ENCODE measurements at places on chromosomes 12 and 14. TPM values are rescaled to one million over a fixed set of nuclear protein-coding genes. Genes with fewer than 3 reads are reported as not detected.

TSHR gene
- not detected for total RNA-seq

DNA sequence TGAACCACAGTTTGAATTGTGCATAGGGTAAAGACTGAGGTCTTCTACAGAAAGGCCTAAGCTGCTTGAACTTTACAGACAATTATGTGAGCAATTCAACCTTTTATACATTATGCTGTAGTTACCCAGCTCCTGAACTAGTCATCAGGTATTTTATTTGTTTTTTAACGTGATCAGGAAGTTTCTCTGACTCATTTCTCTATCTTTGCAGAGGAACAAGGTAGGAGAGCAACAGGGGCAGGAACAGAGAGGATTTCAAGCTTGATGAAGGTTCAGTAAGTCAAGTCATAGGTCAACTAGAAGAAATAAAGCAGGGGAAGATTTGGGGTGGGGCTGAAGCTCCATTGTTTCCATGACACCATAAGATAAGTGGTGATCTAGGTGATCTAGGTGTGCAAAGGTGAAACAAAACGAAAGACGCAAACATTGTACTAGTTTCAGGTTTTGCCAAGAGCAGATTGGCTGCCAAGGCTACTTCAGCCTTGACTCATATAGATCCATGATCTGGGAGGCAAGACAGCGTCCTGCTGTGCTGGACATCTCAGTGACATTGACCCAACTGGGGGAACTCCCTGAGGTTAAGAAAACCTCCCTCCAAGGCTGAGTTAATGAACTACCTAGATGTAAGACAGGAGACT lies 198.1 kb downstream of the DAD1 start:
- DNase-seq = no peak

GRCh38 chr14:79279645-79280597 lies 931.4 kb downstream of the DIO2 start:
- DNase-seq = no peak

KERA gene
- total RNA-seq = not detected

KRT77 gene
- not detected for total RNA-seq

DNA sequence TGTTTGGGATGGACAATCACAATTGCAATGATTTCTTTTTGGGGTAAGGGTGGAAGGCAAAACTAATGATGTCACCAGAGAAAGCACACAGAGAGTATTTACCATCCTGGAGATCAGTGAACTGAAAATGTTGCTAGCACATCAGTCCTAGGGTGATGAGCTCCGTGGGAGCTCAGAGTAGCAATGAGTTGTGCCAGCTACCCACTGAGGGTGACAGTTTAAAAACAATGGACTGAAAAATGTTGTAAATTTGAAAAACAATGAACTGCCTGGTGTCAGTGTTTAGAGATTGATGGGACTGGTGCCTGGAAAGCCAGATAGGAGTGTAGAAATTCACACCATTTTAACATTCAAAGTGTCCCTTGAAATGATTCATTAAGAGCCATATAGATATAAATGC lies 198.5 kb downstream of the ATP23 start:
- DNase-seq = no peak

- DNase-seq = no peak
Measured at GRCh38 chr12:77429426-77429825, 364.1 kb upstream of the E2F7 start.

- DNase-seq = no peak
Measured at GRCh38 chr12:114562654-114563053, 121.3 kb downstream of the TBX3 start.

- no peak for DNase-seq
Measured at GRCh38 chr12:68825569-68826217, 17.7 kb downstream of the MDM2 start.

GRCh38 chr12:44771485-44772021 lies 104.6 kb downstream of the NELL2 start:
- no peak for DNase-seq

DNA sequence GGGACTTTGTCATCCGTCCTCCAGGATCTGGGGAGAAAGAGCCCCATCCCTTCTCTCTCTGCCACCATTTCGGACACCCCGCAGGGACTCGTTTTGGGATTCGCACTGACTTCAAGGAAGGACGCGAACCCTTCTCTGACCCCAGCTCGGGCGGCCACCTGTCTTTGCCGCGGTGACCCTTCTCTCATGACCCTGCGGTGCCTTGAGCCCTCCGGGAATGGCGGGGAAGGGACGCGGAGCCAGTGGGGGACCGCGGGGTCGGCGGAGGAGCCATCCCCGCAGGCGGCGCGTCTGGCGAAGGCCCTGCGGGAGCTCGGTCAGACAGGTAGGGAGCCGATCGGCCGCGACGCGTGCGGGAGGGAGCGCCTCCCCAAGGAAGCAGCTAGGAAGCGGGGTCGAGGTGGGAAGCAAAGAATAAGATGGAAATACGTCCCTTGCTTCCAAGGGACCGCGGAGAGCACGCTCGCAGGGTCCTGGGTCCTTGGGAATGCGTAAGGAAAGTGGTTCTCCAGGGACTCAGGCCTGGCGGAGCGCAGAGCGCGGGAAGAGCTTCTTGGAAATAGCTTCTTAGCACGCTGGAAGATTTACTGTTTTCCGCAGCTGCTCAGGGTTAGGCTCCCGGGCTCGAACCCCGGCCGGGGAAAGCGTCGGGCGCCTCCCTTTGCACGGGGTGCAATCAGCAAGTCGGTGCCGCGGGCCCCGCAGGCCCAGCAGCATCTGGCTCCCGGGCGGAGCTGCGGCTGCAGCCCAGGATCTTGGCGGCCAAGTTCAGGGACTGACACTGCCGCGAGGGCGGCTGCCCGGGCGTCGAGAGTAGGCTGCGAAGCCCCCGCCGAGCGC lies 457 bp downstream of the SOCS2 start:
- no peak for DNase-seq

TAS2R31 gene
- total RNA-seq = 21.3 TPM

LYZ gene
- 7.4 TPM for total RNA-seq

DNA sequence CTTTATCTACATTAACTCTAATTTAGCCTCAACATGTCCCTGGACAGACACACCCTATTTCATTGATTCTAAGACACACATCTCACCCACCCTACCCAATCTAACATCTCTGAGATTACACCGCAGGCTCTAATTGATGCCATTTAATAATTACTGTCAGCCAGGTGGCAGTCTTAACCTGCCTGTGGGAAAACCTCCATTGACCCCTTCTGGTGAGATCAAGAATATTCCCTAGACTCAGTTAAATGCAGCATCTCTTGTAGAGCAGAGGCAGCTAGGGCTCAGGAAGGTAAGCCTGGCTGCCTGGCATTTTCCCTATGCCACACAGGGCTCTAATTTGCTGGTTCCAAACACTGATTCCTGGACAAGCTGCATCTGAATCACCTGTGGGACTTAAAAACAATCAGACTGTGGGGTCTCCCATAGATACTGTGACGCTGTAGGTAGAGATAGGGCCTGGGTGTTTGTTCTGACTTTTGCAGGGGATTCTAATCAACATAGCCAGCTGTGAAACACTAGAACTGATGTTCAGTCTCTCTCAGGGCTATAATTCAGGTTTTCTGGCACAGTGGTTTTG lies 14.3 kb downstream of the MCRS1 start:
- DNase-seq = no peak

DNA sequence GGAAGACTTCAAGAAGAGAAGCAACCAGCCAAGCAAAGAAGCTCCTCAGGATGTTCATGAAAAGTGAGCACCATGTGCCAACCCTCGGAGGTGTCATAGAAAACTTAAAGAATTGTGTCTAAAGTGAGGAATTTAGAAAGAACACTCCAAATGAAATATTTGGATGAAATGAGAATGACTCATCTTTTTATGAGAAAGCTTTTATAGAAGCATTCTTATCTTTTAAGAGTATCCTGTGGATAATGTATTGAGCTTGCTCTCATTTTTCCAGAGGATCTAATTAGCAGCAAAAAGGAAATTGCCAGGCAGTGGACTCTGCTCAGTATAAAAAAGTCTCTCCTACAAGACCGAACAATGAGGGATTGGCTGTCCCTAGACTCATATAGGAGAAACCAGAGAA lies 454.9 kb downstream of the LRIG3 start:
- DNase-seq = no peak

GRCh38 chr14:91929700-91930099 lies 17.8 kb downstream of the FBLN5 start:
- peak; percentile 52 for DNase-seq

DNA sequence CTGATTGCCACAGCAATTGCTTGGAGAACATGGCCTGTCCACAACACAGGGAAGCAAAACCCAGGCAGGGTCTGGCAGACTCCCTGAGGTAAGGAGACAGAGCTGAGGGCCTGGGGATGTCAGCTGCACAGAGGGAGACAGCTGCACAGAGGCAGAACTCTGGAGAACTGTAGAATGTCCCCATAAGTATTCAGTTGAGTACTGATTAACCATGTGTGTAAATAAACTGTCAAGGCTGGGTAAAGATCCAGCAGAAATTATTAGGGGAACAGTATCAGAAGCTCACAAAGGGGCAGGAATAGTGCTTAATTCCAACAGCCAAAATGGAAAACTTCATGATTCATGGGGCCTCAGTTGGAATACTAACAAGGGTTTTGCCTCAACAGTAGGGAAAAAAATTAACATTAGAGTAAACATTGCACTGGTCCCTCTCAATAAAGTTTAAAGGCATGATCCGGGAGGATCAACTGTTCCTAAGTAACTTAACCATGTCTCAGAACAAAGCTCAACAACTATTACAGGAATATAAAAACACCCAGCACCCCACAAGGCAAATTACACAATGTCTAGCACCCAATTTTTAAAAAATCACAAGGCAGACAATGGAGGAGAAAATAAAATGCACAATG lies 201.3 kb upstream of the RASSF8 start:
- DNase-seq = no peak

DNA sequence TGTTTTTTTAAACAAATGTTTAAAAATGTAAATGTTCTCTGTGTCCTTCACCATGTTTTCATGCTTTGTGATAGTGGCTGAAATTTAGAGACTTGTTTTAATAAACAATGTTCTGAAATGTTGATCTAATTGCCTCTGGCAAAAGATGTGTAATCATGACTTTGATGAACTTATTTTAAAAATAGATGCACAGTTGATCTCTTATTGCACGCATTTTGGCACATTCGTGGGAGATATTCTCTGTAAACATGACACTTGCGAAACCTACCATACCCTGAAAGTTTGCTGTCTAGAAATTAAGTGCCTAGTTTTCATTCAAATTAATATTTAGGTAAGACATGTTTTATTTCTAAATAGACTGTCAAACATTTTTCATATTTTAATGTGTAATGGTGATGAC lies 119.7 kb upstream of the DNM1L start:
- DNase-seq = no peak
